Small intestine (tissue), 16 donors: ENCODE measurements at places on chromosomes 2 and 18.
A peak's percentile ranks its signal among the peaks of the same experiment; 100 is the strongest.

GRCh38 chr2:177489719-177490301 lies 97.2 kb downstream of the AGPS start:
- peak; percentile 34 for DNase-seq

- DNase-seq, result no peak
These were observed 292.1 kb upstream of the NRXN1 start for GRCh38 chr2:51324051-51324450.

DNA sequence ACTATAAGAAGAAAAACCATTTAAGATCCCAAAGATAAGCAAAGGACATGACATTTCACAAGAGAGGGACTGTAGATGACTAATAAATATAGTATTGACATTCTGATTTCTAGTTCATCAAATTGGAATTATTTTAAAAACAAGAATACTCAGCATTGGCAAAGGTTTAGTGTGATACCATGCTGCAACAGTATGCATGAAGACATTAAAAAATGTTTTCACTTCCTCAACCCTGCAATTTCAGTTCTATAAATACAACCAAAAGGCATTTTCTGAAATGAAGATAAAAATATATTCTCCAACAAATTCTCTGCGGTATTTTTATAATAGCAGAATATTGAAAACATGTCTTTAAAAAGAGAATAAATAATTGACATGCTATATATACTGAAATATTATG lies 2.1 kb downstream of the C2orf81 start:
- no peak for DNase-seq

GRCh38 chr2:238846628-238847418 lies 1.1 kb upstream of the TWIST2 start:
- peak; percentile 31 for DNase-seq

- DNase-seq, result no peak
These were observed 39.4 kb upstream of the RND3 start for GRCh38 chr2:150526827-150527226.

DNA sequence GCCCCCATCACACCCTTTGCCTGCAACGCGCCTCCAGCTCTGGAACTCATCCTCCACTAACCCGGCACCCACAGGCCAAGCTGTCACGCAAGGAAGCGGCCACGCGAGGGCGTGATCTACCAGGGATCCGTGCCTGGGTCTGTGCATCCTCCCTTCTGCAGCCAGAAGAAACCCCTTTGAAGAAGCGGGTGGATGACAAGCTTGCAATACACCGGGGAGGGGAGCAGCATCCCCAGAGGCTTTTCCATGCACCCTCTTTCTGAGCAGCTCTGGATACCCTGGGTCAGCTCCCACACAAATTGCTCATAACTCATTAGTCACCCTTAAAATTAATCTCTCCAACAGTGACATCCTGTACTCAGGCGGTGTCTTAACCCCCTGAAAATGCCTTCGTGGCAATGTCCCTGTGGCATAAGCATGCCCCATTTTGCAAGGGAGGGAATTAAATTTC lies 47.6 kb downstream of the PDCL3 start:
- peak; percentile 54 for DNase-seq

GRCh38 chr18:9743200-9744016 lies 35.3 kb downstream of the RAB31 start:
- no peak for DNase-seq

- no peak for DNase-seq
These were observed 234.8 kb upstream of the KYNU start for GRCh38 chr2:142642650-142643049.

GRCh38 chr18:49632588-49632987 lies 70.7 kb downstream of the LIPG start:
- DNase-seq, result no peak

DNA sequence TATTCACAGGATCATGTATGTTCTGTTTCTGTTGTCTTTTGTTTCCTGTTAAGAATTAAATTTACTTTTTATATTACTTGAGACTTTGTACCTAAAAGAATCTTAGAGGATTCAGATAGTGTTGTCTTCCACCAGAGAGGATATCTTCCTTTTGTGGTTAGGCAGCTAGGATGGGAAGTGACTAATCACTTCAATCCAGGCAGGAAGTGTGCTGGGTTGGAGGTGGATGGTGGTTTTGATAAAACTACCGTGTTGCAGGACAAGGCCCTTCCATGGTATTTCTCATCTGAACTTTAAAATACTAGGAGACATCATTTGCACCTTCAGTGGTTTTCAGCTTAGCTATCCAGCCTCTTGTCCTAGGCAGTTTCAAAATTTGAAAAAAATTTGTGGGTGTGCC lies 728.6 kb upstream of the CDH2 start:
- DNase-seq, result no peak

DNA sequence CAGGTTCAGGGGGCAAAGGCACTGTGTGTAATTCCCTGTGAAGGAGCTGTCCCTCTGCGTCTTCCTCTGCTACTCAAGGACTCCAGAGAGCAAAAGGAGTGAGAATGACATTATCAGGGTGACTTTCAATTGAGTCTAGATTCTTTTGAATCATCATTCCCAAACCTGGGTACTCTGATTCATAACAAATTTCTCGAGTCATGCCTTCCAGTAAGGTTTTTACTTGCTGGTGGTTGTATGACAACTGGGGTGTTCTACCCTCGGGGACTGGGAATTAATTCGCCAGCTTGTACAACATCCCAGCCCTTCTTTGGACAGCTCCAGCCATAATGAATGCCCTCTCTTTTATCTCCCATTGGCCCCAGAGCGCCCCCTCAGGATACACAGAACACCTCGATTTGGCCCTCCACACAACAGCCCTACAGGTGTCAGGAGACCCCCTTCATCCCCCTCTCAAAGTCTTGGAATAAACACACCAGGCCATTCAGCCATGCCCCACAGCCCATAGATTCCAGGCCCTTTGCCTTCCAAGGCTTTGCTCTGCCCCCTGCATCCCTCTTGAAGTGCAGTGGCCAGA lies 254.5 kb downstream of the KLHL29 start:
- DNase-seq, result no peak

GRCh38 chr18:28013066-28013465 lies 163.9 kb downstream of the CDH2 start:
- no peak for DNase-seq
